Activated CD4-positive, alpha-beta T cell treated with anti-CD3 and anti-CD28 coated beads, Interleukin-2, amount 50 U/mL, for 48 hours (primary cell): ENCODE measurements at places on chromosomes 3 and 15.

DNA sequence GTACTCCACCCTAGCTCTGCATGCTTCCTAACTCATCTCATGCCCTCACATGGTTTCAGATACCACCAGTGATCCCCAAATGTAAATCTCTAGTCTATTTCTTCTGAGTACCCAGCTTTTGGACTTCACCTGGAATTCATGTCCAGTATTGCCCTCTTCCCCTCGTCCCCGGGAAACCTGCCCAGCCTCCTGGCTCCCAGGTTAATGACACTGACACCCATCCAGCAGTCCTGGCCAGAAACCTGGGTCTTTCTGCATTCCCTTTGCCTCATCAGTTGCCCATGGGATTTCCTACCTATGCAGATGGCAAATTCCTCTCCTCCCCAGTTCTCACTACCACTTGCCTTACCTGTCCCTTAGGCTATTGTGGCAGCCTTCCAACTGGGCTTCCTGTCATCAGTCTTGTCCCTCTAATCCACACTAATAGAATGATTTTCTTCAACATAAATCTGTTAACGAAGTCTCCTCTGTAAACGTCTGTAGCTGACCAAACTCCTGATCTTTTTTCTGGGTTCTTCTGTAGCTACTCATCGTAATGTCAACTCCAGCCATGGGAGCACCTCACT, 15.3 kb upstream of the MYLK start:
- DNase-seq, result no peak

- peak; percentile 24 for DNase-seq
Observed at GRCh38 chr15:43249699-43250203, 17.0 kb downstream of the TGM5 start.

DNA sequence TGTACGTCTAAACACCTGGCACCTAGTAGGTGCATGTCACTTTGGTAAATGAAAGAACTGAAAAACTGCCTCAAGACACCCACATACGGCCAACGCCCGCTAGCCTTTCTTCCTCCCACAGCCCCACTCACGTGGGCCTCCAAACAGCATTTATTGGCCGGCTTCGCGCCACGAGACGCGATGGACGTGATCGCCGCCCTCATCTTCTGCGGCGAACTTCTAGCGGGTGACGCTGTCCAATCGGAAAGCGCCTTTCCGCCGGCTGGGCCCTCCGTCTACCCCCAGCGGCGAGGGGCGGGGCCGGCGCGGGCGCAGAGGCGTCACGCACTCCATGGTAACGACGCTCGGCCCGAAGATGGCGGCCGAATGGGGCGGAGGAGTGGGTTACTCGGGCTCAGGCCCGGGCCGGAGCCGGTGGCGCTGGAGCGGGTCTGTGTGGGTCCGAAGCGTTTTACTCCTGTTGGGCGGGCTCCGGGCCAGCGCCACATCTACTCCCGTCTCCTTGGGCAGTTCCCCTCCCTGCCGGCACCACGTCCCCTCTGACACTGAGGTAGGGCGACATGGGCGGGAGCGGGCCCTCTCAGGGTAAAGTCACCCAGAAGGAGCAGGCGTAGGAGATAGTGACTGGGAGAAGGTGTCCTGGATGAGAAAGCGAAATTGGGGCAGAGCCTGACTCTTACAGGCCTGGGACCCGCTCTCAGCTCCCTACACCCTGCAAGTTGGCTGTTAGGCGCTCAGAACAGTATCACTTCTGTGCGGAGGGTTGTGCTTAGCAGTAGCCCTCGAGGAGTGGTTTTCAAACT, at the start of gene LMLN:
Gene LMLN, plus strand, starts transcription at position 327 of the 803 bp plus-strand sequence. Its CDS starts 29 bp downstream, at position 356.
- peak; percentile 94 for DNase-seq

DNA sequence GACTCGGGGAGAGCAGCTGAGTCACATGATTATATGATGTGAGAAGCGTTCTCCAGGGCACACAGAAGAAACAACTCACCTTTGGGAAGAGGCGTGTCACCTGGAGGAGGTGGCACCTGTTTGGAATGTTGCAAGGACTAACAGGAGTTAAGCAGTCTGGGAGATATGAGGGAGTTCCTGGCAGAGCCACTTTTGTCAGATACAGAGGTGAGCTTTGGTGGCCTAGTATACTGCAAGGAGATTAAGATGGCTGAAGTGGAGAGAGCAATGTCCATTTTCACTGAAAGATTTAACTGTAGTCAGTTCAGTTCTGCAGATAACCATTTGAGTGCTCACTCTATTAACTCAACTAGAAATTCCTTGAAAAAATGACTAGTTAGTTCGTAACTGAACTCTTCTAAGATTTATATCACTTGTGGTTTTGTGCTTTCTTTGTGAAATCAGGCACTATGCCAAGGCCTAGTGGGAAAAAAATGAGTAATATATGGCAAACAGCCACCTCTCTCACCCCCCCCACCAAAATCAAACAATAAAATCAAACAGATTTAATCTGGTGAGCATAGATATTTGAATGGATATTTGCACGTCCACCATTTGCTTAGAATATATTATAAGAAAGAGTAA, 61.3 kb downstream of the CRYBG3 start:
- no peak for DNase-seq
